Temporal lobe (tissue), 4 donors: ENCODE measurements at places on chromosomes 4 and X. TPM values are rescaled to one million over a fixed set of nuclear protein-coding genes. Genes with fewer than 3 reads are reported as not detected.

The DCLK2 gene
- total RNA-seq = 94.4 TPM

The SRPX2 gene
- total RNA-seq = 1.2 TPM

The SH3TC1 gene
- 1.7 TPM for total RNA-seq

The KLHL34 gene
- total RNA-seq = under 0.01 TPM

The GAGE2A gene
- not detected for total RNA-seq

The MAEA gene
- 28.8 TPM for total RNA-seq

The HEPH gene
- 5.4 TPM for total RNA-seq

The HPGD gene
- 3.0 TPM for total RNA-seq

The ADH1C gene
- total RNA-seq = 0.25 TPM

The NWD2 gene
- 29.0 TPM for total RNA-seq

The CXorf65 gene
- not detected for total RNA-seq

The C4orf36 gene
- 2.2 TPM for total RNA-seq

The CENPVL1 gene
- 1.7 TPM for total RNA-seq

The RHOXF2 gene
- not detected for total RNA-seq

The ATG4A gene
- 5.9 TPM for total RNA-seq

The TRIM61 gene
- 0.98 TPM for total RNA-seq

The EIF1AX gene
- 93.4 TPM for total RNA-seq

The EGF gene
- under 0.01 TPM for total RNA-seq

The SSX2B gene
- not detected for total RNA-seq

The TLR2 gene
- total RNA-seq = 1.2 TPM

The NPNT gene
- 47.9 TPM for total RNA-seq

The GAB1 gene
- 20.2 TPM for total RNA-seq

The AFF2 gene
- 144 TPM for total RNA-seq

The FGFBP1 gene
- not detected for total RNA-seq

The TMPRSS11D gene
- not detected for total RNA-seq

The GYPE gene
- 0.25 TPM for total RNA-seq

The FAAH2 gene
- 3.7 TPM for total RNA-seq

The TBC1D19 gene
- 72.0 TPM for total RNA-seq

The AMELX gene
- total RNA-seq = not detected

The HNRNPDL gene
- 261 TPM for total RNA-seq

The GYPB gene
- not detected for total RNA-seq

The POU3F4 gene
- 11.1 TPM for total RNA-seq

The COQ2 gene
- total RNA-seq = 9.1 TPM

The FMR1NB gene
- total RNA-seq = not detected

The SCML2 gene
- total RNA-seq = 9.1 TPM

The MTMR1 gene
- 28.5 TPM for total RNA-seq

The HELT gene
- not detected for total RNA-seq

The SERPINA7 gene
- not detected for total RNA-seq

The MAGEA12 gene
- not detected for total RNA-seq
